Foreskin keratinocyte (primary cell): ENCODE measurements at places on chromosomes 13 and 19. TPM values are rescaled to one million over a fixed set of nuclear protein-coding genes. Genes with fewer than 3 reads are reported as not detected.
A peak's percentile ranks its signal among the peaks of the same experiment; 100 is the strongest.

- peak; percentile 44 for DNase-seq
Measured at GRCh38 chr19:45164577-45165335, 4.0 kb upstream of the NKPD1 start.

GRCh38 chr13:72062566-72062965, 195.6 kb upstream of the DACH1 start:
- DNase-seq: no peak

- DNase-seq: no peak
Measured at GRCh38 chr19:1651568-1652291, 685 bp downstream of the TCF3 start.

The IFNL1 gene
- total RNA-seq: not detected in 2 replicates
